ENCODE measurements at places on chromosomes 16 and 17.

DNA sequence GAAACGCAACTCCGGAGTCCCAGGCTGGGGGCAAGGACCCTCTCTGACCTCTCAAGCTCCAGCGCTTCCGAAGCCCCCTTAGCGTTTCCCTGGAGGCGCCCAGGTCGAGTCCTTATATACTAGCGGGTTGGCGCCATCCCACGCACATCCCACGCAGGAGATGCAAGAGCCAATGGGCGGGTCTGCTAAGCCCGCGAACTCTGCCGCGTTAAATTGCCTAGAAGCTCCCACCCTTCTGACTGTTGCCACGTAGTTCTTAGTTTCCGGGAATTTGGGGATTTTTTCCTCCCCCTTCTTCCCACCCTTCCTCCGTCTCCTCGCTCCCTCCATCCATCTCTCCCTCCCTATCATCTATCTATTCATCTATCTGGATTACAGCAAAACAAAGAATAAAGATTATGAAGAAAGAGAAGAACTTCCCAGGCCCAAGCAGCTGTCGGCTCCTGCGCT lies at the start of gene SLFN11:
Gene SLFN11 (minus strand): TSS at position 88 of the 450 bp plus-strand sequence. CDS start 9,814 bp downstream, outside the sequence.
- peak; percentile 71 for DNase-seq

DNA sequence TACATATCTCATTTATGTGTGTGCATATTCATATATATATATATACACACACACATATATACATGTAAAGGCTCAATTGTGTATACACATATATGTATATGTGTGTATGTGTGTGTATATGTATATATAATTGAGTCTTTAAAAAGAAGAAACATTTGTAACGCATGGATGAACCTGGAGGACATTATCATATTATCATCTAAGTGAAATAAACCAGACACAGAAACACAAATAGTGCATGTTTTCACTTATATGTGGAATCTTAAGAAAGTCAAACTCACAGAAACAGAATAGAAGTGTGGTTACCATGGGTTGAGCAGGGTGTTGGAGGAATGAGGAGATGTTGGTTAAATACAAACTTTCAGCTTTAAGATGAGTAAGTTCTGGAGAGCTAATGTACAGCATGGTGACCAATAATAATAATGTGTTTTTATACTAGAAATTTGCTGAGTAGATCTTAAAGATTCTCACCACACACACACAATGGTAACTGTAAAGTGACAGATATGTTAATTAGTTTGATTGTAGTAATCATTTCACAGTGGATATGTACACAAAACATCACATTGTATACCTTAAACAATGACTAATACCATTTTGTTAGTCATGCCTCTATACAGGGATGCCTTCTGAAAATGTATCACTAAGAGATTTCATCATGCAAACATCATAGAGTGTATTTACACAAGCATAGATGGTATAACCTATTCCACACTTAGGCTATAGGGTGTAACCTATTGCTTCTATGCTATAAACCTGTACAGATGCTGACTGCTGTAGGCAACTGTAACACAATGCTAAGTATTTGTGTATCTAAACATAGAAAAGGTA lies 132.6 kb upstream of the CACNG5 start:
- DNase-seq: no peak

DNA sequence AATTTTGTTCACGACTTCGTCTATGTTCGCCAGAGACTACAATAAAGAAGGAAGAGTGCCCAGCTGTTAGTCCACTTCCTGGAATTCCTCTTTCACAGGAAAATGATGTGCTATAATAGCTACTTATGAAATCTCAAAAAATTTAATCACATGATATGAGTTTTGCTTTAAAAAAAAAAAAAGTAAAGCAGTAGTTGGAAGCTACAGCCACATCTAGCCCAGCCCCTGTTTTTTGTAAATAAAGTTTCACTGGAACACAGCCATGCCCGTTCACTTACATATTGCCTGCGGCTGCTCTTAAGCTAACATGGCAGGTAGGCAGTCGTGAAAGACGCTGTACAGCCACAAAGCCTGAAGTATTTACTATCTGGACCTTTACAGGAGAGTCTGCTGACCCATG lies 15.3 kb downstream of the VPS53 start:
- no peak for DNase-seq

DNA sequence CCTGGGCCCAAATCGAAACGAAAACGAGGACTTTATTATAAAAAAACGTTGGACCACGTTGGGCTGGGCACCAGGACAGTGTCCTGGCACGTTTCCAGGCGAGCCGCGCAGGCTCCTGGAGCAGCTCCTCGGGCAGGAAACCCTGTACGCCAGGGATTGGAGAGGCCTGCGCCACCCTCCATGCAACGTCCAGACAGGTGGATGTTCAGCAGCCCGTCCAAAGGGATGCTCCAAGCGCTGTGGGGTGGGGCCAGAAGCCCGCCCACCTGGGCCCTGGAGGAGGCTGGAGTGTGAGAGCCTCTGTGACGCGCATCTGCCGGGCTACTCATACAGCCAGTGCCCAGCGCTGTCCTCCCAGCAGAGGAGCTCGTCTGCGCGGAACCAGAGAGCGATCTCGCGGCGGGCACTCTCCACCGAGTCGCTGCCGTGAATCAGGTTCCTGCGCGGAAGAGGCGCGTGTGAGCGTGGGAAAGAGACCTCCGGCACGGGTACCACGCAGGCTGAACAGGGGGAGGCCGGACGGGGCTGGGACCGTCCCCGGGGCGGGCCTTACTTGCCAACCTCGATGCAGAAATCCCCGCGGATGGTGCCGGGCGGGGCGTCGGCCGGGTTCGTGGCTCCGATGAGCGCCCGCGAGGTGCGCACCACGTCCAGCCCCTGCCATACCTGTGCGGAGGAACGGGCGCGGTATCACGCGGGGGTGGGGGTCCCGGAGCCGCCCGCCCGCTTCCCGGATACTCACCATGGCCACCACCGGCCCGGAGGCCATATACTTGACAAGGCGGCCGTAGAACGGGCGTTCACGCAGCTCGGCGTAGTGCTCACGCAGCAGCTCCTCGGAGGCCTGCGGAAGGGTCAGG lies 785 bp downstream of the NME3 start:
- DNase-seq: peak; percentile 58

- DNase-seq: no peak
Measured at GRCh38 chr16:518858-519257, 8.7 kb upstream of the CAPN15 start.

- no peak for DNase-seq
Measured at GRCh38 chr16:70561623-70562022, 38.0 kb downstream of the SF3B3 start.

DNA sequence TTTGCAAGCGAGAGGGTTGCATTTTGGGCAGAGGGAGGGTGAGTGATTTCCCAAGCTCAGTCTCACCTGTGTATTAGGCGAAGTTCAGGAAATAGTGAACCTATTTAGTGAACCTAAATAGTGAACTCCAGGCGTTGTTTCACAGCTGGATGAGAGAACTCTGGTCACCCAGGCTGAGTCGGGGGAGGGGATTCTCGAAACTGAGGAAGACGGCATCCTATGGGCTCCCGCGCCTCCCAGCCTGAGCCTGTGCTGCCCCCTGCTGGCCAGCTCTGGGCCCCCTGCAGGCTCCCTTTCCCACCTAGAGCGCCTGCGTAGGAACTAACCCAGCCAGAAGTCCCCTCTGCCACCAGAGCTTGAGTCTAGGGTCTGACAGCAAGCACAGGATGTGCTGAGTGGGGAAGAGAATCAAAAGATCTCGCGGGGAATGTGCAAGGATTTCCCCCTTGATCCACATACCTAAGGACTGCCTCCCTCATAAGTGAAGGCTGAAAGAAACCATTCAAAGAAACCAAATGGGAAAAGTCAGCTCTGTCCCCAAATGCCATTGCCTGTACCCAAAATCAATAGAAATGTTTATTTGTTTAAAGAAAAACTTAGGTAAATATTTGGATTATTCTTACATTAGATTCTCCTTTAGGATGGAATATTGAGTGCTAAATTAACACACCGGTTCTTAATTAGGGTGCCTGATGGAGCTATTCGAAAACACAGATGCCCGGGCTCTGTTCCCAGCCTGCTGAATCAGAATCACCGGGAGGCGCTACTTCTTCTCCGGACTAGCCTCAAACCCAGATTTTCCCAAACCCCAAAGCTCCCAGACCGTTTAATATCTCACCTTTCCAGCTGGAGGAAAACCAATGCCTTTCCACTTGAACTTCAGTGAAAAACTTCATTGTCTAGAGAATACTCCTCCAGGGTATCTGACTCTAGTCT lies 14.8 kb upstream of the MARVELD3 start:
- DNase-seq: peak; percentile 73

DNA sequence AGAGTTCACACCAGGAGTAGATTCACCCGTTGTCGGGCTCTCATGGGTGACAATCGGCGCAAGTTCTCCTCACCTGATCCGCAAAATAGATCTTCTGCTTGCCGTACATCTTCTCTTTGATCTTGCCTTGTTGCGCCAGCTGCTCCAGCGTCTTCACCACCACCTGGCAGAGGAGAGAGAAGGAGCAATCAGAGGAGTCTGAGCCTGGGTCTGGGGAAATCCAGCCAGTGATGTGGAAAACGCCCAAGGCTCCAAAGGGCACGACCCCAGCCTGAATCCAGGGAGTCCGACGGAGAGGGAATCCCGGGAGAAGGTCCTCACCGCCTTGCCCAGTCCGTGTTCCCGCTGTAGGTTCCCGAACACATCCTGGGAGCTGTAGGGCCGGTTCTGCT lies 393 bp downstream of the PSMC3IP start:
- DNase-seq: no peak

DNA sequence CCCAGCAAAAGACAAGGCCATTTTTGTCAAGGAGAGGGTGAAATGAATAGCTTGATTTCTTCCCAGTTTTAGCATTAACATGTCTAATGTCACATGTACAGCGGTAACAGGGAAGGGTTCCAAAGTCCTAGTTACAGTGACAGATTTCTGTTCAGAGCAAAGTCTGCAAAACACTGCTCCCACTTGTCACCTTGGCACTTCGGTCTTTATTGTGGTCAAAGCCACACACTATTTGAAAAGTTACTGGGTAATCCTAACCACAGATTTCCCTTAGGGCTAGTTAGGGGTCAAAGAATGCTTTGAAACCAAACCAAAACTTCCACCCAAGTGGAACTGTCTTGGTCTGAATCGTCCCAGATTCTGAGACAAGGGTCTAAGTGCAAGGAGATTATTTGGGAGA lies 455.6 kb downstream of the HS3ST3B1 start:
- DNase-seq: no peak
